ENCODE measurements at places on chromosomes 6 and 20.

GRCh38 chr6:114258376-114258775 lies 84.4 kb downstream of the HS3ST5 start:
- no peak for DNase-seq

DNA sequence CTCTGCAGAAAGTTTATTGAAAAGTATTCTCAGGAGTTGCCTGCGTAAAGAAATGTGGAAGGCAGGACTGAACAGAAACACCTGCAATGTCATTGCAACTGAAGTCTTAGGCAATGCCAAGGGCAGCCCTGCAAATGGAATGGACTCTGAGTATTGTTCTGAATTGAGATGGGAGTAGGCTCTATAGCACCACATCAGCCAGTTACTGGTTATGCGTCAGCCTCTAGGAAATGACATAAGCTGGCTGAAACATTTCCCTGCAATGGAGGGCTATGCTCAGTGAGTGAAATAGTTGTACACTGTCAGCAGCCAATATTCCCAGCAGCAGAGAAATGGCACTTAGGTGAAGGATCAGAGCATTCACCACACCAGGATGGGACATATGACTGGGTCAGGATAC lies 13.8 kb upstream of the GJE1 start:
- no peak for DNase-seq

- no peak for DNase-seq
Observed at GRCh38 chr20:22464312-22465003, 119.9 kb downstream of the FOXA2 start.

DNA sequence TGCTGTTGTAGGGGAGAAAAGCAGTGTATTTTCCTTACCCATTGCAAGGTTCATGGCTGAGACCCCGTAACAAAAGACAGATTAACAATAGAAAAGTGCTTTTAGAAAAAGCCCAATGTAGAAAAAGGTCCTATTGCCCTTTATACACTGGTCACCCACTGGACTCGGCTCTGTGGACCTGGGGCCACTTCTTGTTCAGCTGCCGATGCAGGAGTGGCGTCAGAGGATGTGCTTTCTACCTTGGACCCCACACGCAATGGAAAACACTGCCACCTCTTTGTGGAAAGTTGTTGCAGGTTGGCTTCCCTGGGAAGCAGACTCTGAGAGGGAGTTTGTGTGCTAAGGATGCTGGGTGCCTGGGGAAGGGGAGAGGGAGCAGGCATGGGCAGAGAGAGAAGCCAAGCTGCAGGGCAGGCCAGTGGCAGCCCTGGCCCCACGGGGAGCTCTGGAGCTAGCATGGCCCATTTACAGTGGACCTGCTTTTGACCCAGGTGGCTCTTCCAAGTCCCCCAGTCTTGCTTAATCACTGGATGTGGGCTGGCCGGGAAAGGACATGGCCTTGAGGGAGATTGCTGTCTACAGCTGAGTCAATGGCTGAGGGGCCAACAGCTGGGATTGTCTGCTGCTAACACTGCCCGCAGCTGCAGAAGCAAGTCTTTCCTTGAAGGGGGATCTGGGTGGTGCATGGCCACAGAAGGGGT lies 142.9 kb downstream of the CDC5L start:
- no peak for DNase-seq

DNA sequence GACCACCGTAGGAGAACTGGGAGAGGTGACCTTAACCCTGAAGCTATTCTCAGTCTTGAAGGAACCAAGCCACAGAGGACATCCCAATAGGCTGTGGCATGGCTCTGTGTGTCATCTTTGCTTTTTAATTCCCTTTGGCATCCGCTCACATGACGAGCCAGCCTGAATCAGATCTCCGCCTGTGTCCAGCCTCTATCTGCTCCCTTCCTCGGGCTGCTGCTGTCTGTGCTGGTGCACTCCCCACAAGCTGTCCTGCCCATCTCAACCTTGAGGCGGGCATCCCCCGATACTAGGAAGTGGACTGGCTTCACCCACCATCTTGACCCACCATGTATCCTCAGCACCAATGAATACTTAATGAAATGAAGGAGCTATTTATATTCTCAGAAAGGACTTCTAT lies 111.9 kb downstream of the SLC23A2 start:
- DNase-seq: no peak

- no peak for DNase-seq
Observed at GRCh38 chr6:3133515-3133914, 15.0 kb downstream of the BPHL start.

DNA sequence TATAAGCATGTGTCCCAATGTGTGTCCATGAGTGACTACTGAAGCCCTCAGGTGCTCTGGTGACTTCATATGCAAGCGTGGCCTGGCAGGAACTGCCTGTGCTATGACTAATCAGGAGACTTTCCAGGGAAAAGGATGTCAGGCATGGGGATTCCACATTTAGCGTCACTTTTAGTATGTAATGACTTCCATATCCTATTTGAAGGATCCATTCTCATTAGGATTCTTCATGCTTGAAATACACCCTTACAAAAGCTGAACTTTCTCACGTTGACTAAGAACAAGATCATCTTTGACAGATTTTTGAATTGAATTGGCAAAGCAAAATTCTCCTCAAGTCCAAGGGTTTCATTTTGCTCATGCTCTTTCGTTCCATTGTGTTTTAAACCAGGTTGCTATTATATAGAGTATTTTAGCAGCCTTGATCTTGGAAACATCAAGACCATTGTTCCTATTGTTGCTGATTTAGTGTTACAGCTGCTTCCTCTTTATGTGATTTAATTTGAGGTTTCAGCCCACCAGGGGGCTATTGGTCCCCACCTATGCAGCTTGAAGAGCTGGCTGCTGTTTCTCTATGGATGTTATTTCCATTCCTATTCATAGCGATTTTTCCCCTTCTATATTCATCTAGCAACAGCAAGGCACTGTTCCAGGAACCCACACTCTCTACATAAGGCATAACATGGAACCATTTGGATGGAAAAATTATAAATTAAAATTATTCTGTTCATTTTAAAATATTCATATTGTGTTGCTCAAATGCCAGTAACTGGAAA lies 418.6 kb downstream of the CDKAL1 start:
- peak; percentile 93 for DNase-seq

DNA sequence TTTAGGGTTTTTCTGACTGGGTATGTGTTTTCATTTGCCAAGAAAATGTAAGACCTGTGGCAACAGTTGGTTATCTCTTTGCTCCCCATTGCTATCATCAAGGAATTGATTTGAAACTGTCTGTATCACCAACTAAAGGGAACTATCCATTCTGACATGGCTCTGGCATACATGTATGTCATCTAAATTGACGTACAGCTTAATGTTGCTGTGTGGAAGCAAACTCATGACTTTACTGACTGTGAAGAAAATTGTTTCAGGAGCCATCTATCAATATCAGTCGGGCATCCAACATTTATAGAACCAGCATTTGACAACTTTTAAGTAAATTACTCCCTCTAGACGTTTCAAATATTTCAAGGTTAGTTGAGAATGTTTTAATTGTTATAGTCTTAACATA lies 555.8 kb upstream of the EPHA7 start:
- DNase-seq: no peak

- no peak for DNase-seq
Observed at GRCh38 chr6:137407816-137408215, 86.4 kb downstream of the OLIG3 start.

- DNase-seq: no peak
Observed at GRCh38 chr6:43478008-43478372, 620 bp downstream of the TJAP1 start.

DNA sequence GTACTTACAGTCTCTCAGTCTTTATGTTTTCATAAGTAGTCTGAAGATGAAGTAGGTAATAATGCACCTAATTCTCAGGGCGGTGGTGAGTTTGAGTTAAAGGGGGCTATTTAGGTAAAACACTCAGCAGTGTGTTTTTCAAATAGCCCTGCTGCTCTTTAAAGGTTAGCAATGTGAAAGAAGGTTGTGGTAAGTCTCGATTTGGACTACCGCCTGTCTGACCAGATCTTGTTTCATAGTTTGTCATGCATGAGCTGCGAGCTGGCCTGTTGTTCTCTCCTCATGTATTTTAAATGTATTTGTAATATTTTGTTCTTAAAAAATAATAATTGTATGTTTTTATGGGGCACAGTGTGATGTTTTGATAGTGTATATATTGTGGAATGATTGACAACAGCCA lies 340.2 kb downstream of the DHX35 start:
- no peak for DNase-seq

DNA sequence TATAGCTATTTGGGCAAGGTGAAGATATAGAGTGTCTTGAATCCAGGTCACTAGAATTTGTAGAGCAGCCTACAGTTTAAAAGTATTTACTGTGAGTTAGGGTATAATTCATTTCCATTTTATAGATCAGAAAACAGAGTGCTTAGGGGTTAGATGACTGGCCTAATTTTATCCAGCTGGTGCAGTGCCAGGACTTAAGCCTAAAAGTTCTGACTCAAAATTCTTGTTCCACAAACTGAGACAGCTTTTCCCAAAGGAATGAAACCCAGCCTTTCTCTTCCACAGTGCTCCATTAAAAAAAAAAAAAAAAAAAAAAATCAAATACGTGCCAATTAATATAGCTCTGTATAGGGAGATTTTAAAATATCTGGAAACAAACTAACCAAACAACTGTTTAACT lies 441.0 kb upstream of the MARCKS start:
- DNase-seq: no peak

GRCh38 chr6:123042401-123042800 lies 46.4 kb downstream of the CLVS2 start:
- DNase-seq: no peak

DNA sequence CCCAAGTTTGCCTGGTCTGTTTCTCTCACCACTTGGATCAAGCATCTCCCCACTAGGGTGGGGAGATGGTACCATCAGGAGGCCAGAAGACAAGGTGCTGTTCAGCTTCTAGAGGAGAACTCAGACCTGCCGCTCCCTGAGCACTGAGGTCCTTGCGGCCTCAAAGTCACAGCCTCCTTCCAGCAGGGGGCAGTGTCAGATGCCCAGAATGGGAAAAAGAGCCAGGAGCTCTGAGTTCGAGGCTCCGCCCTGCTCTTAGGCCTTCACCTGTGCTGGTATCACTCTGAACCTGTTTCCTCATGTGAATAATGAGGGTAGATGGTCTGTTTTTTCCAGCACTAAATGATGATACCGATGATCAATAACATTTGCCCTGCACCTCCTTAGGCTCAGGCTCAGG lies 68.7 kb downstream of the TOX2 start:
- no peak for DNase-seq

DNA sequence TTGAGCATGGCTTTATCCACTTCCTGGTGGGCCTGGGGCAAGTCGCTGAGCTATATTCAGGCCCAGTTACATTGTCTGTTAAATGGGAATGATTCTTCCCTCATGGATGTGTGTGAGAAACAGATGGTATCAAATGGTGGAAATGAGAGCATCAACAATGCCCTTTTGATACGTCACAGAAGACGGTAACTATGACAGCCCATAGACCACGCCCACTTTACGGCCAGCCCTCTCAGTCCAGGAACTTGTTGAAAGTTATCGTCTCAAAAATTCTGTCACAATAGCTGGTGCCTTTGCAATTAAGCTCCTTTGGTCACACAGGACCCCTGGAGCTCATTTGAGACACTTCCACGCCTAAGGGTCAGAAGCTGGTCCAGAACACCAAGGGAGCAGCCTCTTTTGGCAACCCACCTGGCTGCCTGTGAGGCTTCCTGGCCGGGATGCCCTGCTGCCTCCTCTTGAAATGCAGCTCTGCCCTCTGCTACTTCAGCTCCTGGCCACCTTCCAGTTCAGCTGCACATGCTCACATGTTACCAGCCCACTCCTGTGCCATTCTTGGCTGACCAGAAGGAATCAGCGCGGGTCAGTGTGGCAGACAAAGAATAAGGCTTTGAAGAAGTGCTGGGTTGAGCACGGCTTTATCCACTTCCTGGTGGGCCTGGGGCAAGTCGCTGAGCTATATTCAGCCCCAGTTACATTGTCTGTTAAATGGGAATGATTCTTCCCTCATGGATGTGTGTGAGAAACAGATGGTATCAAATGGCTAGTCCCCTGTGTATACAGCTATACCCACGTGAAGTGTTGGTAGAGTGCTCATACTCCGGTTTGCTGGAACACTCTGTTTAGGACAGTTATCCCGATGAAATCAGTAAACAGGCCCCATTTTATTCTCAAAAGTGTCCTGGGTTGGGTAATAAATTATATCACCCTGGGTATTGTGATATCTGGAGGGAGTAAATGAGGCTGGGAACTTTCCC lies 199.2 kb upstream of the SUPT3H start:
- peak; percentile 51 for DNase-seq

GRCh38 chr6:43575105-43575771 lies 600 bp downstream of the XPO5 start:
- DNase-seq: peak; percentile 28

DNA sequence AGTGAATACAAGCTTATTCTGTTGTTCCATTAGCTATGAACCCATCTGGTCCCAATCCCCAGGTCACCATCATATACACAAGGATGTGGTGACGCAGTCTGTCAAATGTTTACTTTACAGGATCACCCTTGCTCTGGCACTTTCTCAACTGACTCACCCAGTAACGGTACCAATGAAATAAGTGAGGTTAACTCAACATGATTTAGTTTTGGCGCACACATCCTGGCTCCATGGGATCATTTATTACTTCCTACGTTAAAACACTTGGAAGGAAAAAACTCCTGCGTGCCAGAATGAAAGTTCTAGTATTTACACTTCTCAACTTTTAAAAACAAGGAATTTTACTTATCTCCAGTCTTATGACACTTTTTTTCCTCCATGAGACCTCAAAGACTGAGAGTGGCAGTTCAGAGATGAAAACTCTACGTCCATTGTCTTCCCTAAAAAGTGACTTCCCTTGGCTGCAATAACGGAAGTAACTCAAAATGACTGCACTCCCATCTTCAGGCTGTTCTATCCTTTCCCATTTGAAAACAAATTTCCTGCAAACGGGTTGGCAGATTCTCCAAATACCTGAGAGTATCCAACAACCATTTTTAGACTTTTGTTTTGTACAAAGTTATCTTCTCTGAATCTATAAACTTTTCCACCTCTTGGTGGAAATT lies 15.9 kb downstream of the AGPAT4 start:
- peak; percentile 50 for DNase-seq

DNA sequence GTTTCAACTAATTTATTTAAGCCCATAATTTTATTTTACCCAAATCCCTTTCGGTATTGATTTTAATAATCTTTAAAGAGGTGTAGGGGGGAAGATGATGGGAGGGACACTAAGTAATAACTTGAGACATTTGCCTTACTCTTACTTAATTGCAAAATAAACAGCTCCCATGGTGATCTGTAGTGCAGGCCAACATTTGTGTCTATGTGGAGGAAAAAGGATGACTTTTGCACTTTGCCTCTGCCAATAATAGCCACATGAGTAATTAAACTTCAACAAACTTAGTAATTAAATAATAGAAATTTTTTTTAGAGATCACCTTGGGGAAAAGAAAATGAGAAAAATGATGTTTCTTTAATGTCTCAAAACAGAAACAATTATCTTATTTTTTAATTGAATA lies 29.9 kb upstream of the CD2AP start:
- DNase-seq: no peak
